ENCODE measurements at places on chromosomes 3 and 15. TPM values are rescaled to one million over a fixed set of nuclear protein-coding genes. Genes with fewer than 3 reads are reported as not detected.

IQSEC1 gene
- total RNA-seq = 14.3 TPM

EIF2B5 gene
- total RNA-seq = 45.5 TPM

DNA sequence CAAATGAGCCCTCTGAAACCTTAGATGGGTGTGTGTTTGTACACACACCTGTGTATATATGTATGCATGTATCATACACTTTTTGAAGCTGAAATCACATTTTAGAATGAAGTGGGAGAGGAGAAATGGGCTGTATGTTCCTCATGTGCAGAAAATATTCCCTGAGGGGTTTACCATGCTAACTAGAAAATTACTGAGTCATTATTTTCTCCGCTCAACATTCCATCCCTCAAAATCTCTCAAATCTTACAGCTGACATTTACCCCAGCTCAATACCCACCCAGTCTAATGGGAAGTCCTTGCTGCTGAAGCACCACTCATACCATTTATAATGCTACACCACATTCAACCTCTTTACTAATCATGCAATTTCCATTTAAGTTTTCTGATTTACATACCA, 138.6 kb downstream of the P2RY1 start:
- no peak for DNase-seq

GRCh38 chr15:65246026-65246714, 34.9 kb upstream of the CILP start:
- DNase-seq = no peak

DNA sequence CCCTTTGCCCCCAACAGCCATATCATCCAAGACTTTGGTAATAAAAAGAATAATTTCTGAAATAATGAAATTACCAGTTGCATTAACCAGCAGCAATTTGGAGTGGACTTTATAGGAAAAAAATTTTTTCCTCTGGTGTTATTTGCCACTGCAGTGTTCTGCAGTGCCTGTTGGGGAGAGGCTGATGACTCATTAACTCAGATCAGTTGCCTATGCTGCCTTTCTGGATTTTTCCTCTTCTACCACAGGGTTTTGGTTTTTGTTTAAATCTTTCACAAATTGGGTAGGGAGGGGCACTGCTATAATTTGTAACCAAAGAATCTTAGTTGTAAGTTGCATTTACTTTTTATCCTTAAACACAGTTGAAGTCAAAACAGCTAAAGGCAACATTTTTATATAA, 22.7 kb downstream of the ATP6V1A start:
- no peak for DNase-seq

Data from occipital lobe (tissue), 3 donors.